Stimulated activated CD4-positive, alpha-beta T cell treated with anti-CD3 and anti-CD28 coated beads, TNF-alpha, amount 100 ng/mL, for 24 hours (primary cell): ENCODE measurements at places on chromosomes 4 and X.

GRCh38 chrX:43881410-43882293 is 598 bp downstream of the MAOB start:
- no peak for DNase-seq

DNA sequence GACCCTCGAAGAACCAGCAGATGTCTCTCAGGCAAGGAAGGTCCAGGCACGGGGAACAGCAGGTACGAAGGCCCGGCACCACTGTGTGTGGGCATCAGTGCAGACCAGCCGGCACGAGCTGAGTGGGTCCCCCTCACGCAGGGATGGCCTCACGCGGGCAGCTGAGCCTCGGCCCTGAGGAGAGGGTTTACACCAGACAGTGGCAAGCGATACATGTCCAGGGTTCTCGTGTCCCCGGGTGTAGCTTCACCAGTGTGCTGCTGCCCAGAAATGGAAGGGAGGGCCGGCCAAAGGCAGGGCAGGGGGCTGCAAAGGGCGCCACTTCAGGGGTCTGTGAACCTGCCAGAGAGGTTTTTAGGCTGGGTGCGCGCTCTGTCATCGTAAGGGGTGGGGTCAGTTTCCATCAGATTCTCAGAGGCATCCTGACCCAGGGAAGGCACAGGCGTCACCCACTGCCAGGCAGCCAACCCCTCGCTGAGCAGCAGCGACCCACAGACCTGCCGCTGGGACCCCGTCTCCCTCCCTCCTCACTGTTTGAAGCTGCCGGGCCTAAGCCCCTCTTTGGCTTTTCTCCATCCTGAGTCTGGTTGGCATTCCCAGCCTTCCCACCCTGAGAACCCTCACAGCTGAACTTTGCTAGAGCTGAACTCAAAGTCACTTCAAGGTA is 107.0 kb downstream of the CPZ start:
- no peak for DNase-seq

- DNase-seq: no peak
These were observed 240.1 kb upstream of the CTSO start for GRCh38 chr4:156193800-156194199.

DNA sequence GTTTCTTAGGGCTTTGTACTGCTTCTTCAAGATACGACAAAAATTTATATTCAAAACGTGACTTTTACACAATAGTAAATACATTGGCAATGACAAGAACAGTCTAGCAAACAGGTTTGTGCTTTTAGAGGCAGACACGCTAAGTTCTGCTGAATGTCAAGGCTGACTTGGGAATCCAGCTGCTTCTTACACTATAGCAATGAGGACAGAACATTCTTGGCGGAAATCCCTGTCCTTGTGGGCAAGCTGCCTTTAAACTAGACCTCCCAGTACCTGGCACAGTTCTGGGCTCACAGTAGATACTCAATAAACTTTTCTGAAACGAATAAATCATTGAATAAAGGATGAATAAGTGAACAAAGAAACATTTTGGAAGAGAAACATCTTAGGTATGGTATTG is 148.2 kb downstream of the RASL11B start:
- no peak for DNase-seq

GRCh38 chrX:82998163-82998562 is 509.9 kb upstream of the POU3F4 start:
- DNase-seq: no peak

GRCh38 chrX:40179283-40179682 is 81.5 kb upstream of the BCOR start:
- no peak for DNase-seq
